ENCODE measurements at places on chromosomes 3 and 15. TPM values are rescaled to one million over a fixed set of nuclear protein-coding genes. Genes with fewer than 3 reads are reported as not detected.

DZIP1L gene
- 81.9 TPM for total RNA-seq

ATP2C1 gene
- total RNA-seq, result 82.7 TPM

GASK1A gene
- total RNA-seq, result 2.3 TPM

CFAP161 gene
- total RNA-seq, result not detected

GABRR3 gene
- total RNA-seq, result not detected

PAK6 gene
- total RNA-seq, result 13.8 TPM

TXNRD3 gene
- total RNA-seq, result 12.9 TPM

MYL3 gene
- 0.33 TPM for total RNA-seq

TMC3 gene
- total RNA-seq, result 0.10 TPM

CCDC39 gene
- total RNA-seq, result 0.22 TPM

KCNMB2 gene
- not detected for total RNA-seq

TJP1 gene
- total RNA-seq, result 172 TPM

LRTM1 gene
- total RNA-seq, result not detected

GCHFR gene
- total RNA-seq, result 30.6 TPM

SH2D7 gene
- total RNA-seq, result not detected

PLA2G4E gene
- total RNA-seq, result 0.09 TPM

ALPK3 gene
- 122 TPM for total RNA-seq

CFAP100 gene
- total RNA-seq, result 0.79 TPM

GOLGA8G gene
- total RNA-seq, result not detected

GOLGA6L26 gene
- total RNA-seq, result not detected

PLCD1 gene
- total RNA-seq, result 33.3 TPM

AGBL1 gene
- total RNA-seq, result not detected

INSYN1 gene
- total RNA-seq, result 4.5 TPM

DNASE1L3 gene
- not detected for total RNA-seq

GOLGA6A gene
- 0.89 TPM for total RNA-seq

HCN4 gene
- total RNA-seq, result 5.1 TPM

DYNLT2B gene
- total RNA-seq, result 40.5 TPM

NGRN gene
- 110 TPM for total RNA-seq

CCR9 gene
- total RNA-seq, result not detected

GOLGA8Q gene
- not detected for total RNA-seq

CASR gene
- 2.5 TPM for total RNA-seq

SLC25A20 gene
- 14.2 TPM for total RNA-seq

RYR3 gene
- total RNA-seq, result 0.07 TPM

ITGA11 gene
- total RNA-seq, result not detected

SPATA12 gene
- 0.16 TPM for total RNA-seq

ANKRD63 gene
- not detected for total RNA-seq

PLA2G4D gene
- not detected for total RNA-seq

LDHAL6B gene
- total RNA-seq, result not detected

ALDH1A2 gene
- 1.4 TPM for total RNA-seq

OXTR gene
- 3.1 TPM for total RNA-seq
